ENCODE measurements at places on chromosomes 2 and 18.

GRCh38 chr18:6712401-6712800, 17.1 kb upstream of the ARHGAP28 start:
- DNase-seq: no peak

DNA sequence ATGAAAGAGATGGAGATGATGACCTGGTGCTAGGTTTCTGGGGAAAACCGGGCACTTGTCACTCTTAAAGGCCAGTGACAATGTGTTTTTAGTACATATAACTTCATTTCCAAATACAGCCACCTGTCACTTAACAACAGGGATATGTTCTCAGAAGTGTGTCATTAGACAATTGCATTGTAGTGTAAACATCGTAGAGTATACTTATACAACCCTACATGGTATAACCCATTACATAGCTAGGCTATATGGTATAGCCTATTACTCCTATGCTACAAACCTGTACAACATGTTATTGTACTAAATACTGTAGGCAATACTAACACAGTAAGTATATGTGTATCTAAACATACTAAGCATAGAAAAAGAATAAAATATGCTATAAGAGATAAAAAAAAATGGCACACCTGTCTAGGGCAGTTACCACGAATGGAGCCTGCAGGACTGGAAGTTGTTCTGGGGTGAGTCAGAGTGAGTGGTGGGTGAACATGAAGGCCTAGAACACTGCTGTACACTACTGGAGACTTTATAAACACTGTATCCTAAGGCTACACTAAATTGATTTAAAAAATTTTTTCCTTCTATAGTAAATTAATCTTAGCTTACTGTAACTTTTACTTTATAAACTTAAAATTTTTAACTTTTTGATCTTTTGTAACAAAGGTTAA, 123.2 kb downstream of the THADA start:
- DNase-seq: no peak

DNA sequence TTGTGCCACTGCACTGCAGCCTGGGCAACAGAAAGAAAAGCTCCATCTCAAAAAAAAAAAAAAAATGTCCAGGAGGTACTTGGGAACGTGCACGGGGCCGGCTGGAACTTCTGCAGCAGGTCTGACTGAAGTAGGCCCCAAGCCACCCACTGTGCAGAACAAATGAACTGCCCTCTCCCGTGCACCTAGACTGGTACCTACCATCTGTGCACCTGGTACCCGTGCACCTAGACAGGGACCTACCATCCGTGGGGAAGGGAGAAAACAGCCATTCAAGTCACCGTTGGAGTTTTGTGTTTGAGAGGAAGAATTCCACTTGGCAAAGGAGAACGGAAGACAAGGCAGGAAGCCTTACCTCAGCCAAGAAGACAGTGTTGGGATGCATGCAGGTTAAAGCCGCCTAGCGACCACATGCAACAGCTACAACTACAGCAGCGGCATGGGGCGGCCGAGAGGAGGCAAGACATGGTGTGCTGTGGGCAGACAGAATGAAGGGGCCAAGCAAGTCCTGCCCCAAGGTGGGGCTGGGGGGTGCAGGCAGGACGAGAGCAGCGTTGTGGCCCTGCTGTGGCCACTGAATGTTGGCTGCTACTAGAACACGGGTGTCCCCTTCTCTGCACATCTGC, 16.1 kb downstream of the ST3GAL5 start:
- DNase-seq: no peak

GRCh38 chr2:79899196-79899595, 386.3 kb downstream of the CTNNA2 start:
- no peak for DNase-seq

DNA sequence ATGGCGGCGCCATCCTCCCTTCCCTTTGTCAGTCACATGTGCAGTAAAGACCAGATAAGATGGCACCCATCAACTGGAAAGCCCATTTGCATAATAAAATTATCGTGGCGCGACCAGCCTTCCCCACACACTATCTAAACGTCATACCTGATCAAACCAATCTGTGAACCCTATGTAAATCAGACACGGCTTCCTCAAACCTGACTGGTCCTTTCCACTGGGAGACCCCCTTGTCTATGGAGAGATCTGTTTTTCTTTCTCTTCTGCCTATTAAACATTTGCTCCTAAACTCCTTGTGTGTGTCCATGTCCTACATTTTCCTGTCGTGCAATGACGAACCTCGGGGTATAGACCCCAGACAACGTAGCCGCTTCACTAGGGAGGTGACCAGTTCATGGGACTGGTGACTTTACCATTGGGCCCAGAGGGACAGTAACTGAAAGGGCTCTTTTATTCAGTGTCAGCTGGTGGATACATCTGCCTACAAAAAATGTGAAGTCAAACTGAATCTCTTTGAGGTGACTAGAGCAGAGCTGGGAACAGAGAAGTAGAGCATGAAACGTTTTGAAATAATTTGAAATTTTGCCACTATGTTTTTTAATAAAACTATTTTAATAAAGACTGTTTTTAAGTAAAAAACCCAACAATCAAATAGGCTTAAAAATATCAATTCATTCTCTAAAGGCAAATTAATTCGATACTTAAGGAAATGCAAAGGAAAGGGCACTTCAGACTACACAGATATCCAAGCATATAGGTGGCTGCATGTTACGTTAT, 87.5 kb downstream of the SOCS6 start:
- DNase-seq: no peak

GRCh38 chr18:493986-494983, 6.2 kb downstream of the COLEC12 start:
- no peak for DNase-seq

GRCh38 chr2:206127656-206128055, 31.6 kb downstream of the NDUFS1 start:
- DNase-seq: no peak

DNA sequence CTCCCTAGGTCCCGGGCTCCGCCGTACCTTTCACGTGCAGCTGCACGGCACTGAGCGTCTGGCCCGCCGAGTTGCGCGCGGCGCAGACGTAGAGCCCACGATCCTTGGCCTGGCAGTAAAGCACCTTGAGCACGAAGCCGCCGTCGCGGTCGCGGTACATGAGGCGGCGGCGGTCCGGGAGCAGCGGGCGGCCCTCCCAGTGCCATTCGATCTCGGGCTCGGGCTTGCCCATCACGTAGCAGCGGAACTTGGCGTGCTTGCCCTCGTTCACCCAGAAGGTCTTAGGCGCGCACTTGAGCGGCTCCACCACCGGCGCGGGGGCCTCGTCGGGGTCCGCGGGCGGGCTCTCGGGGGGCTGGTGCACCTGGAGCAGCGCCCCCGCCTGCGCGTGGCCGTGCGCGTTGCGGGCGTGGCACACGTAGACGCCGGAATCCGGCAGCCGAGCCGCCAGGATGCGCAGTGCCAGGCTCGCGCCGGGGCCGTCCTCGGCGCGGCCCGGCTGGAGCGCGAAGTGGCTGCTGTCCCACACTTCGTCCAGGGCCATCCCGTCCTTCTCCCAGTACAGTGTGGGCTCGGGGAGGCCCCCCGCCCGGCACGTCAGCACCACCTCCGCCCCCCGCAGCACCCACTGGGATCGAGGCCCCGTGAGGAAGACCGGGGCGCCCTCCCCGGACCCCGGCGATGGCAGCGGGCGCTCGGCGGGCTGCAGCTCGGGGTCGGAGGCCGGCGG, 980 bp downstream of the OBSL1 start:
- no peak for DNase-seq

DNA sequence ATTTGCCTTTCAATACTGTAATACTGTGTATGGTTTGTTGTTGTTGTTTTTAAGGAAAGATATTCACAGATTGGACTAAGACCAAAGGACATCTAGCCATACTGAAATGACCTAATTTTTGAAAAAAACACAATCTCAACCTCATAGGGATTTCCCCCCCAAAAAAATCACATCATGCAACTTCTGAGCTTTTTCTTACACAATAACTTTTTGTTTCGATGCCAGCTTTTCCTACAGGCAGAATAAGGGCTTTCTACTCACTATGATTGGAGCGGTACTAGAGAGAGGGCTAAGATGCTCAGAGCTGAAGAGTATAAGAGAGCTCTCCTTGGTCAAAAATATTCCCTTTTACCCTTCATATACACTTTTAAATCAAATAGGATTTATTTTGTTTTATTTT, 32.4 kb upstream of the SLC3A1 start:
- no peak for DNase-seq

DNA sequence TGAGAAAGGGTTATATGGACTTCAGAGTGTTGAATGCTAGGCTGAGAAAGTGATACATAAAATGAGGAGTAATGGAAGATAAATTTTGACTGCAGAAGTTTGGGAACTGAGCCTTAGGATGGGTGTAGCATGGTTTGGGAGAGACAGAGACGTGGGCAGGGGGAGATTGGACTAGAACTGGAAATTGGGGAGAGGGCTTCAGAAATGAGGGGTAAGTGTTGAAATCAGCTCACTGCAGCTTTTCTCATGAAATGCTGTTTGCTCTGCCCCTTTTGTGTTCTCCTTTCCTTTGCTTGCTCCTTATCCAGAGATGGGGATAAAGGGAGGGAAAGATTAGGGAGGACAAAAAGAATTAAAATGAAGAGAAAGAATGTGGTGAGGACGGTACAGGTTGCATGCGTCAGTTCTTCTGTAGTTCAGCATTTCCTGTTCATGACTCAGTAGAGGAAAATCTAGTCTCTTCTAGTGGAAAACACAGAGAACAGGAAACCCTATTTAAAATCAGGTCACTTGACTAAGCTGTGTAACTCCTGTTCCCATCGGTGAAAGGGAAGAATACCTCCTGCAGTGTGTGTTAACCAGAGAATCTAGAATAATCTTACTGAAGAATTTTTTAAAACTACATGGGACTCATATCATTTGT, 105.6 kb downstream of the CRIM1 start:
- DNase-seq: no peak

- no peak for DNase-seq
Observed at GRCh38 chr18:79768745-79769144, 29.0 kb upstream of the KCNG2 start.

DNA sequence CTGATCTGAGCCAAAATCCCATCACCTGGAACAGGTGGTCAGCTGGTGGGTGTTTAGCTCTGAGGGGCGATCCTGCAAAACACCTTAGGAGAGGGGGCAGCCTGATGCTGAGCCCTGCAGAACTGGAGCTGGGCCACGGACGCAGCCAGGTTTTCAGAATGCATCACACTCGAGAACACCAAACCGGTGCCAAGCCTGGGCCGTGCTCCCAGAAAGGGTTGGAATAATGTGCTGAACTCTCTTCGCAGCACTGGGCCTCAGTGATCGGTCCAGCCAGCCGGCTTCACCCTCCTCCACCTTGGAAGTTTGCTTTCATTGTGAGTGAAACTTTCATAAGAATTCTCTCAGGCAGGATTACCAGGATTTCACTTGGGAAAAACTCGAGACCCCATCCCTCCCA, 56.5 kb upstream of the TTC39C start:
- no peak for DNase-seq

DNA sequence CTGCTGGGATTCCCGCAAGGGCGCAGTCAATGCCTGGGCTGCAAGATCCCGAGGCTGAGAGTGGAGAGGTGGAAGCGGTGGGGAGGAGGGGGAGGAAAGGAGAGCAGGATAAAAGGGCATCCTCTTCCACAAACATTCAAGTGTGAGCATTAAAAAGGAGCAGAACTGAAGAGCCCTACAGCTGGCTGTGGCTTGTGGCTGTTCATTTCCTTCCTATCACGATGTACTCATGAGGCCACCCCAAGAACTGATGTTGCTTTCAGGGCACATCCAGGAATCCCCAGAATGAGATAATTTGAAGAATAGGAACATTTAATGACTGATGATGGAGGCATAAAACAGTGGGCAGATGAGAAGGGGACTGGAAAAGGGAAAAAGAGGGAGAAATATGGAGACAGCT, 230.8 kb upstream of the SMIM21 start:
- no peak for DNase-seq

DNA sequence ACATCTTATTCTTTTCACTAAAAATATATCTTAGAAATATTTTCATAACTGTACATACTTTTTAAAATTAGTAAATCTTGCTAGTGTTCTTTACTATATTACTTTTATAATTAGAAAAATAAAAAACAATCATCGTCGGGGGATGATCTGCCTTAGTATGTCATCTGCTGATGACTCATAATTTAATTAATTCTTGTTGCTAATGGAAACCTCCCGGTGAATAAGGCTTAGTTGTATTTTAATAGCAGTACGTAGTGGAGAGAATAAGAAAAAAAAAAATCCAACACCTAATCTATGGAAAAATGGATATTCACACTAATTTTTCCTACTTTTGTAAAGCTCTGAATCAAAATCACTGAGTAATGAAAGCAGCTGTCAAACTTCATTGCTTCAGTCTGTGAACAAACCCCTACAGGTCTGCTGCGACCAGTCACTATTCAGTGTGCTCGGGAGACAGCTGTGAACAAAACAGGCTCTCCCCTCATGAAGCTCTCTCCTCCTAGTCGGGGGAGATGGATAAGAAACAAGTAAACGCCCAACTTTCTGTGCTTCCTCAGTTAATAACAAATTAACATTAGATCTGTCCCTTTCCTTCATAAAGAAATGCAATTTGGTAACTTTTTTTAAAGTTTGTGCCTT, 97.4 kb upstream of the UPP2 start:
- DNase-seq: no peak

- DNase-seq: no peak
Observed at GRCh38 chr2:55014962-55015939, 35.0 kb downstream of the RTN4 start.

DNA sequence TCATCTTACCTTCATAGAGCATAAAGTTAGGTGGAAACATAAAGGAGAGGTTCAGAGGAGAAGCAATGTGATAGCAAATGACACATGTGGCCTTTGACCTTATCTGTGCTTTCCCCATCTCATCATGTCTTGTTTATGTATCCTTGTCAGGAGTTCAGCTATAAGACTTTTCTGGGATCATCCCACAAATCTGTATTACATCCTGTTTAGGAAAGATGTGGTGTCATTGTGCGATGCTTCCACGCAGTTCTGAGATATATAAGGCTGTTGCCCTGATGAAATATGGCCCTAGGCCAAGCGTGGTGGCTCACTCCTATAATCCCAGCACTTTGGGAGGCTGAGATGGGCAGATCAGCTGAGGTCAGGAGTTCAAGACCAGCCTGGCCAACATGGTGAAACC, 15.5 kb upstream of the MGAT5 start:
- no peak for DNase-seq

GRCh38 chr2:172021955-172022354, 22.2 kb downstream of the METAP1D start:
- DNase-seq: no peak

GRCh38 chr2:164705412-164706167, 84.3 kb upstream of the GRB14 start:
- DNase-seq: no peak

GRCh38 chr2:154402213-154402612, 296.3 kb upstream of the KCNJ3 start:
- no peak for DNase-seq

Measured in activated T-helper 1 cell treated with anti-CD3 and anti-CD28 coated beads, Interleukin-2, amount 50 U/mL, for 16 hours (primary cell).